Cerebellar nuclear complex (tissue), 1 donor: ENCODE measurements at places on chromosomes 16 and 17.

DNA sequence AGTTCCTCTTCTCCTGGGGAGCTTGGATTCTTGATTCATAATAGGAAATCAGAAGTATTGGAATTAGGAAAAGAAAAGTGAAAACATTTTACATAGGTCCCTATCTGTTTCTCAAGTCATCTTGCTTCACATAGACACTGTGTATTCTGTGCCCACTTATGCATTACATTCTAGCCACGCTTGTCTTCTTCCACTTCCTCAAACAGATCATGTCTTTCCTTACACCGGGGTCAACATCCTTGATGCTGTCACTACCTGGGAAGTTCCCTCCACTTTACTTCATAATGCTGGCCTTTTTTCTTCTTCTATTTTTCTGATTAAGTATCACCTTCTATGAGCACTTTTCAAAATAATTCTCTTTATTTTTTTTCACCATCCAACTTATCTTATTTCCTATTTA is 606.4 kb upstream of the CDH8 start:
- DNase-seq = no peak

GRCh38 chr16:78775161-78775561 is 675.7 kb downstream of the WWOX start:
- no peak for DNase-seq

DNA sequence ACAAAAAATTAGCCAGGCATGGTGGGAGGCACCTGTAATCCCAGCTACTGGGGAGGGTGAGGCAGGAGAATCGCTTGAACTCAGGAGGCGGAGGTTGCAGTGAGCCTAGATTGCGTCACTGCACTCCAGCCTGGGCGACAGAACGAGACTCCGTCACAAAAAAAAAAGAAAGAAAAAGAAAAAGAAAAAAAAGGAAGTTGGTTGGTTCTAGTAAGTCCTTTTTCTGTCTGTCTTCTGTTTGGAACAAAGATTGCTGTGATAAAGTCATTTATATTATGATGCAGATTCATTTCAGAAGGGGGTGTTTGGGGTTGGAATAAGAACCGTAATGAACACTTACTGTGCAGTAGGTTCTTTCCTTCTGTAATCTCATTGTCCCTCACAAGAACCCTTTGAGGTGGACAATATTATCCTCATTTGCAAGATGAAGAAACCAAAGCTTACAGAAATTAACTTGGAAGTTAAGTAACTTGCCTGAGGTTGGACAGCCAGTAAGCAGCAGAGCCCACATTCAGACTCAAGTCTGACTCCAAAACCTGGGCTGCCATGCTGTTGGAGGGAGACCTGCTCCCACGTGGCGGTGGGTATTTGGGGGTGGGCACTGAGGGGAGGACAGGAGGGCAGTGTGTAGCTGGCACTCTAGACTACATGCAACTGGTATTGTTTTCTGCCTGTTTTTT is 10.3 kb downstream of the MINK1 start:
- no peak for DNase-seq

GRCh38 chr17:74332763-74333283 is 6.8 kb downstream of the KIF19 start:
- DNase-seq = no peak

GRCh38 chr17:44677136-44677535 is 12.4 kb downstream of the CCDC43 start:
- no peak for DNase-seq

DNA sequence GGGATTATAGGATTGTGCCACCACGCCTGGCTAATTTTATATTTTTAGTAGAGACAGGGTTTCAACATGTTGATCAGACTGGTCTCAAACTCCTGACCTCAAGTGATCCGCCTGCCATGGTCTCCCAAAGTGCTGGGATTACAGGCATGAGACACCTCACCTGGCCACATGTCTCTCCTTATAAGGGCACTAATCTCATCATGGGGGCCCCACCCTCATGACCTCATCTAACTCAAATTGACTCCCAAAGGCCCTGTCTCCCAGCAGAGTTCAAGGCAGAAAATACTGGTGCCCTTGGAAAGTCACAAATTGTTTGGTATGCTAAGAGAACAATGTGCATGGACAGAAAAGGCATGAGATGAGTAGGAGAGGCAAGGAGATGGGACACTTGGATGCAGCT is 49.3 kb upstream of the GRIN2A start:
- no peak for DNase-seq

DNA sequence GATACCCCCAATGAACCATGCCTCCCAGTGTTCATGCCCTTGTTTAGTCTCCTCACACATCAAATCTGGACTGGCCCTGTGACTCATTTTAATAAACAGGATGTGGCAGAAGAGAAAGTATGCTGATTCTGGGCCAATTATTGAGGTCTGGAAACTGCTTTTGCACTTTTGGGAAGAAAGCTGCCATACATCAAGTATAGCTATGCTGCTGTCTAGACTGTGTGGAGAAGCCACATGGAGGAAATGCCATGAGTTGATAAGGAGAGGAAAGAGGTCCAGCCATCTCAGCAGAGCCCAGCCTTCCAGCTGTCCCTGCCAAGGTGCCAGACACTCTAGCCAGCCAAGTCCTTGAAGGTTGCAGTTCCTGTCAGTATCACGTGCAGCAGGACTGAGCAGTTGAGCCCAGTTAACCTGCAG is 16.7 kb downstream of the RPRML start:
- no peak for DNase-seq

- DNase-seq = no peak
These were observed 17.0 kb upstream of the SP6 start for GRCh38 chr17:47867813-47868533.

DNA sequence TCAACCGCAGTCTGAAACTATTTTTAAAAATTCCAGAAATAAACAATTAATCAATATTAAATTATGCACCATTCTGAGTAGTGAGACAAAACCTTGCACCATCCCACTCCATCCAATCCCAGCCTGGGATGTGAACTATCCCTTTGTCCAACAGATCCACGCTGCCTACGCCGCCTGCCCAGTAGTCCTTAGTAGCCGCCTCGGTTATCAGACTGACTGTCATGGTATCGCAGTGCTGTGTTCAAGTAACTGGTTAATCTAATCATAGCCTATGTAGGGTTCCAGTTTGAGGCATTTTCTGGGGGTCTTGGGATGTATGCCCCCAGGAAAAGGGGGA is 437.7 kb downstream of the HS3ST3B1 start:
- DNase-seq = no peak

GRCh38 chr17:8941520-8941919 is 24.0 kb downstream of the PIK3R5 start:
- DNase-seq = no peak

DNA sequence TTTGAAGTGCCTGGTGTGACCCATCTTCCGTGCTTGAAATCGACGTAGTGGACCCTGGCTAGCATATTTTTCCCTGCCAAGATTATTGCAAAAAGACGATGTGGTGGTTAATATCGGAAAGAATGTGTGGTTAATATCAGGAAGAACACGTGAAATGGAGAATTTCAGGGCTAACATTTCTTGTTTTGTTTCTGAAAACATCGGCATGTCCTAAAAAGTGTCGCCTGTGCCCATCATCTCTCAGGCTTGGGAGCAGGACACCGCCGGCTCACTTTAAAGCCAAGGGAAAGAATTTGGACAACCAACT is 345 bp upstream of the DCXR start:
- DNase-seq = no peak

- no peak for DNase-seq
These were observed 452 bp downstream of the SLC25A10 start for GRCh38 chr17:81712468-81713003.

GRCh38 chr16:22300427-22301071 is 3.3 kb downstream of the POLR3E start:
- DNase-seq = no peak

DNA sequence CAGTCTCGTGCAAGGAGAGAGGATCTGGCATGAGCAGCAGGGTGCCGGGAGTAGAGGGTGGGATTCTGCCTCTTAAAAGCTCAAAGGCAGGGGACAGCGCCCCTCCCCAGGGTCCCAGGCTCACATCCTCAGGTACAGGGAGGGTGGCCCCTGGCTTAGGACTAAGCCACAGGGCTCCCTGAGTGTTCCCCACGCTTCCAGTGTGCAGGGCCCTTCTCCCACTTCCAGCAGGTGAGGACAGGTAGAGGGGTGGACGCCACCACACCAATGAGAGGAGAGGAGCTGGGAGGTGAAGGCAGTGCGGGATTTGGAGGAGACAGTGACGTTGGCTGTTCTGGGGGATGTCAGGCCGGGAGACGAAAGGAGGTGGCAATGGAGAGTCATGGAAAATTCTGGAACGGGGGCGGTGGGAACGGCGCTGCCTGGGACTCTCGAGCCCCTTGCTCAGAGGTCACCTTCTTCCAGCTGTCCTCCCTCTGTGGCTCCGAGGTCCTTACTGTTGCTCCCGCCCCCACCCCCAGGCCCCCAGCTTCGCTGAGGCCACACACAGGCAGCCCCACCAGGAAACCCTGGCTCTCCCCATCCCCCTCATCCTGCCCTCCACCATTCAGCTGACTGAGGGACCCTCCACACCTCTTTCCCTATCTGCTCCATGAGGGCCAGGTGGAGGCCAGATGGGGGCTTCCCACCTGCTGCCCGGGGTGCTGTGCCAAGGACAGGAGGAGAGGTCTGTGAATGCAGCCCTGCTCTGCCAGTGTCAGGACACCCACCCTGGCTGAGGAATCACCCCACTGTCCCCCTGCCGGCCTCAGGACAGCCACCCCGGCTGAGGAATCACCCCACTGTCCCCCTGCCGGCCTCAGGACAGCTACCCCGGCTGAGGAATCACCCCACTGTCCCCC is 57.7 kb upstream of the ACSF3 start:
- no peak for DNase-seq

DNA sequence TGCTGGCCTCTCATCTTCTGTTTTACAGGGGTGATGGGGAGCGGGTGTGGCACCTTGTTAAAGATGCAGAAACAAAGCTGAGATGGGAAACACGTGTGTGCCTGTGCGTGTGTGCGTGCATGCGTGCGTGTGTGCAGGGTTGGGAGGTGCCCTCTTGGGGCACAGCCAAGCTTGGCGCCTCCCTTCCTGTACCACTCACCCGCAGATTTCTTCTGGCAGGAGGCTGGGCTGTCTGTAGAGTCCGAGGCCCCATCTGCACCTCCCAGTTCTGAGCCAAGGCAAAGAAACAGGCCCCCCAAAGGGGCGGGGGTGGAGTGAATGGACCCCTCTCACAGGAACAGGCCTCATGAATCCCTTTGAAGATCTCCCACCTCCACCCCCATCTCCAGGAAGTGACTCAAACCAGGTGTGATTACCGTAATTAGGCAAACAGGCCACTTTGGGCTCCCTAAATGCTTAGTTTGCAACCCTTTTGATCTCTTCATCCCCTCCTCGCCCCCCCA is 20.9 kb downstream of the TNS4 start:
- no peak for DNase-seq

GRCh38 chr17:27868565-27868964 is 24.6 kb downstream of the LYRM9 start:
- no peak for DNase-seq

DNA sequence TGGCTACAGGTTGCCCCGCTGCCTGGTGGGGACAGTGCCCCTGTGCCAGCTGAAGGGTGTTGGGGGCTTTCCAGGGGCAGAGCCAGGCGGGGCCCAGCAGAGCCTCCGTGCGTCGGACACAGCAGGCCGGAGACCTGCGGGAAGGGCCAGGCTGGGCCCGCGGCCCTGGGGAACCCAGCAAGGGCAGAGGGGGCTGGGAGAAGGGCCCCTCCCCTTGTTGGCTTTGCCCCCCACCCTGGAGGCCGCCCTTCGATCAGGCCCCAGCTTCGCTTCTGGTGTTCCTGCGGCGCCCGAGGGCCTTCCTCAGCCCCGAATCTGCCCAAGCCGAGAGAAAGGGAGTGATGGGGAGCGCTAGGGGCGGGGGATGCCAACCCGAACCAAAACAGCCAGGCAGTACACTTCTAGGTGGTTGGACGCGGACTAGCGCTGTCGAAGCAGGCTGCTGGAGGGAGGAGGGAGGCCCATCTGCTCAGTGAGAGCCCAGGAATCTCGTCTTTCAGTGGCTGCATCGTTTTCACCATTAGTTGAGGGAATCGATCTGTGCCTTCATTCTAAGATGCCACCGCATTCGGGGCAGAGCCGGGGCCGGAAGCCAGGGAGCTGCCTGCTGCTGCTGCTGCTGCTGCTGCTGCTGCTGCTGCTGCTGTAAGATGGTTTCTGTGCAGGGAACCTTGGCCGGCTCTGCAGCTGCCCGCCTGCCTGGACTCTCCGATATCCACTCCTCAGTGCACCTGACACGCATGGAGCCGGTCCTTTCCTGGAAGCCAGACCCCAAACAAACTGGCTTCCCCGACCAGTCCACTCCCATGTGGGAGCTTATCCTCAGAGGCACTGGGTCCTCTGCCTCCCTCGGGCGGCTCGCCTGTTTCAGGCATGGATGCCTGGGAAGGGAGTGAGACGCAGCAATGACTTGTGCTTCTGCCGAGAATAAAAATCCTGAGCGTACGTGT is 1.7 kb downstream of the JPH3 start:
- no peak for DNase-seq

- no peak for DNase-seq
These were observed 3.0 kb downstream of the NLRC3 start for GRCh38 chr16:3574195-3574594.

- no peak for DNase-seq
These were observed 4.9 kb downstream of the MLKL start for GRCh38 chr16:74695450-74696422.

GRCh38 chr17:79457889-79458288 is 153.0 kb downstream of the RBFOX3 start:
- no peak for DNase-seq

GRCh38 chr16:87945351-87946042 is 5.7 kb upstream of the BANP start:
- peak; percentile 36 for DNase-seq

GRCh38 chr16:75622761-75623605 is at the start of gene ADAT1:
Gene ADAT1 (minus strand): TSS chr16:75623281. CDS start chr16:75620799, 2,482 bp downstream.
- DNase-seq = peak; percentile 59

DNA sequence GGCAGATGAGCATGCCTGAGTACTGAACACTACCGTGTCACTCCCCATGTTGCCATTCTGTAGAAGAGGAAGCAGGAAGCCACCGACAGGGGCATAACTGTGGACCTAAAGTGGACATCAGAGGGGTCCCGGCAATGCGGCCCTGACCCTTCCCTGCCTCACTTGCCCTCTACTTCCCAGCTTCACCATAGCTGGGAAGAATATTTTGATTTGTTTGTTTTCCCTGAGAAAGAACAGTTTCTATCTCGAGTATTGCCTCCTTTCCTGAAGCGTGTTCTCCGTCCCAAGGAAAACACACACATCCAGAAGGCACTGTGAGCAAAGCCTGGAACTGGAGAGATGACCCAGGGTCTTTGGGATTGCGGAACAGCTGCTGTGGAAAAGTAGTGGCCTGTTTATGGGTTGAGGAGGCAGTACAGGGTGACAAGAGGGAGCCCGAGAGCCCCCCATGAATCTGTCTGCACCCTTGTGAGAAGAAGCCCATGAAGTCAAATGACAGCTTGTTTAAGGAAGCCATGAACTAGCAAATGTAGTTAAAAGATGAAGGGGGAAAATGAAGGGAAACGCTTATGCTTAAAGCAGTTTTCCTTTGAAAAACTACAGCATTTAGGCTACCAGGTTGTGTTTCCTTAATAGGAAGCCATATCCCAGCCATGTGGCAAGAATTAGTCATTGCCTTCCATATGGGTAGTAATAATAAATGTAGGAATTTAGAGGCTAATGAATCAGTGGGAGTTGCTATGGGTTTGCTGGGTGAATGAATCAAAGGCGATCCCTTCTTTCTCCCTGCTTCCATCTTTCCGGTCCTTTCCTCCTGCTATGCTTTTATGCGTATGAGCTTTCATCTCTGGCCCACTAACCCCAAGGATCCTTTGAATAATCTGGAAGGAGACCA is 90.0 kb upstream of the TBX2 start:
- no peak for DNase-seq
